ENCODE measurements at places on chromosomes 12 and 14.

- DNase-seq = no peak
Measured at GRCh38 chr12:54027442-54027786, 826 bp upstream of the HOXC6 start.

GRCh38 chr12:110282300-110282860 lies 1.3 kb downstream of the ATP2A2 start:
- no peak for DNase-seq

GRCh38 chr12:28870839-28871440 lies 278.1 kb upstream of the FAR2 start:
- DNase-seq = no peak

- DNase-seq = no peak
Measured at GRCh38 chr14:85359505-85359904, 170.4 kb upstream of the FLRT2 start.

DNA sequence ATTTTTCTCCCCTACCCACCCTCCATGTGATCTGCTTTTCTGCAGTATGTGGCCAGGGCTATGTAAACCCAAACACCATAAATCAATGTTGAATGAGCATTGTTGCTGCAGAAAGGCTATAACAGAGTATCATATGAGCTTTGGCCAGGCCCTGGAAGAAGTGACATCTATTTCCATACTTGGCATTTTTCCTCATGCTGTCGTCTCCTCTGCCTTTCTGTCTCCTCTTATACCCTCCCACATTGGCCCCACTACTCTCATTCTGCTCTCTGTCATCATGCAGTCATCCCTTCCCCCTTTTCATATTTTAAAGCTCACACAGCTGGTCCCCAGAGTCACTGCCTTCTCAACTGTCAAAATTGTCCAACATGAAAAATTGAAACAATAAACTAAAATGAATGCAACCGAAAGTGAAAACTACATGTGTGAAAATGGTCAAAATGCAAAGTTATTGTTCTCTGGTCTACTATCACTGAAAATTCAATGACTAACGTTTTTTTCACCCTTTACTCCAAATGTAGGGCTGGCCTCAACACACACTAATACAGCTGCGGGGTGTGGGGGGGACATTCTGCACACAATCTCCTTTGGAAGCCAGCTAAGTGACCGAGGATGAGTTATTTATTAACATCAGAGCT lies 290.7 kb upstream of the TMPO start:
- no peak for DNase-seq

DNA sequence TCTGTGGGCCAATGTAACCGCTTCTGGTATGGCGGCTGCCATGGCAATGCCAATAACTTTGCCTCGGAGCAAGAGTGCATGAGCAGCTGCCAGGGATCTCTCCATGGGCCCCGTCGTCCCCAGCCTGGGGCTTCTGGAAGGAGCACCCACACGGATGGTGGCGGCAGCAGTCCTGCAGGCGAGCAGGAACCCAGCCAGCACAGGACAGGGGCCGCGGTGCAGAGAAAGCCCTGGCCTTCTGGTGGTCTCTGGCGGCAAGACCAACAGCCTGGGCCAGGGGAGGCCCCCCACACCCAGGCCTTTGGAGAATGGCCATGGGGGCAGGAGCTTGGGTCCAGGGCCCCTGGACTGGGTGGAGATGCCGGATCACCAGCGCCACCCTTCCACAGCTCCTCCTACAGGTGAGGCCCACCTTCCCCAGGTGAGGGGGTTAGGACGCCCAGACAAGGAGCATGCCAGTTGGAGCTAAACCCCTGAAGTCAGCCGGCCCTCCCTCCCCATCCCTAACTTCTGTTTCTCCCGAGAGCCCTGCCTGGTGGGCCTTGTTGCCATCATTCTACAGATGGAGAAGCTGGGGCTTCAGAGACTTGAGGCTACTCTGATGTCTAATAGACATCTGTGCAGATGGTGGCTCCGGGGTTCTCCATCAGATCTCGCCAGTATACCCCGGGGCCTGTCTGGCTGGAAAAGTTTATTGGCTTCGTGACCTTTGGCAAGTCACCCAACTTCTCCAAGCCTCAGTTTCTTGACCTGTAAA lies 25.3 kb downstream of the PAPLN start:
- no peak for DNase-seq

DNA sequence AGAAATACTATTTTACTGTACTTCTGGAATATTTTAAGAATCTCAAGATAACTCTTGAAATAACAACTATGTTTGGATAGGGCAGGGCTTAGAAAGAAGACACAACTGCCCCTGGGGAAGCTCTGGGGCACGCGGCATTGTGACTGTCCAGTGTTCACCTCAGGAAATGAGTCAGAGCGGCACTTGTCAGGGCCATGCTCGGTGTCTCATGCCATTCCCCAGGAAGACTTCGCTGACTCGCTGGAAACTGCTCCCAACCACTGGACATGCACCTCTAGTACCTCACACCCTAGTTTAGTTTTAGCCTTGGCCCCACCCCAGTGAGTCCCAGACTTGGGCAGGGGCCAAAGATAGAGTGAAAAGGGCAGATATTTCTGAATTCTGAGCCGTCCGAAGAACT lies 192.0 kb downstream of the TTC7B start:
- no peak for DNase-seq

DNA sequence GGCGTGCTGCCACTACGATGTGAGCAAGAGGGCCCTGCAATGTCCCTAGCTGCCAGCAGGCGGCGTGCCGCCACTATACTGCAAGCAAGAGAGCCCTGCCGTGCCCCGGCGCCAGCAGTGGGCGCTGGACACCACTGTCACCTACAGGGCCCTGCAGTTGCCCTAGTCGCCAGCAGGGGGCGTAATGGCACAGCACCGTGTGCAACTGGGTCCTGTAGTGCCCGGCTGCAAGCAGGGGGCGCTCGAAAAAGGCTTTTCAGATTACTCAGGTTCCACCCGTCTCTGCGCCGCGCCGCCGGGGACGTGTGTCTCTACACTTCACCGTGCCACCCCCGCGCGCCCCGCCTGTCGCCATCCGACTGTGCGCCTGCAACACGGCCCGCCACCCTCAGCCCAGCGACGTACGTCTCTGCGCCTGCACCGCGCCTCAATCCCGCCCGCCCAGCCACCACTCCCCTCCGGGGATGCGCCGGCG lies 1356.9 kb downstream of the TMEM121 start:
- DNase-seq = peak; percentile 53

DNA sequence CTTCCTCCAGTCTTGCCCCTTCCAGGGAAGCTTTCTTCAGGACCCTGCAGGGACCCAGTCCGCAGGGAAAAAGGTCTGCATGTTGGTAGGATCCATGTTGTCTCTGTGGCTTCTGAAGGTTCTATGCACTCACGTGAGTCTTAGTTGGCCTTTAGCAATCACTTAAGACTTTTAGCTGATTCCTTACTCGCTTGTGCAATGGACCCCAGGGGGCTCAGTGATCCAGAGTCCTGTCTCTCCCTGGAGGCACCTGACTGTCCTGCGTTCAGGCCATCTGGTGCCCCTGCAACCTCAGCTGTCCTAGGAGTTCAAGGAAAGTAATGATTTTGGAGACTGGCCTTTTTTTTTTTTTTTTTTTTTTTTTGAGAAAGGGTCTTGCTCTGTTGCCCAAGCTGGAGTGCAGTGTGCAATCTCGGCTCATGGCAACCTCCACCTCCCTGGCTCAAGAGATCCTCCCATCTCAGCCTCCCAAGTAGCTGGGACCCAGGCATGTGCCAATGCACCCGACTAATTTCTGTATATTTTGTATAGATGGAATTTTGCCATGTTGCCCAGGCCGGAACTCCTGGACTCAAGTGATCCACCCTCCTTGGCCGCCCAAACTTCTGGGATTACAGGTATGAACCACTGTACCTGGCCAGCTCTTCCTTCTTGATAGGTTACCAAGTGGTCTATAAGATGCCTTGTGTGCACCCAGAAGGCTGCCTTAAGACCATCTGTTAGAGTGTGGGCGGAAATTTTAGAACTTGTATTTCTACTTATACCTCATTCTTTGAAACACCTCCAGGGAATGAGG lies 4.6 kb downstream of the IFI27L2 start:
- no peak for DNase-seq

DNA sequence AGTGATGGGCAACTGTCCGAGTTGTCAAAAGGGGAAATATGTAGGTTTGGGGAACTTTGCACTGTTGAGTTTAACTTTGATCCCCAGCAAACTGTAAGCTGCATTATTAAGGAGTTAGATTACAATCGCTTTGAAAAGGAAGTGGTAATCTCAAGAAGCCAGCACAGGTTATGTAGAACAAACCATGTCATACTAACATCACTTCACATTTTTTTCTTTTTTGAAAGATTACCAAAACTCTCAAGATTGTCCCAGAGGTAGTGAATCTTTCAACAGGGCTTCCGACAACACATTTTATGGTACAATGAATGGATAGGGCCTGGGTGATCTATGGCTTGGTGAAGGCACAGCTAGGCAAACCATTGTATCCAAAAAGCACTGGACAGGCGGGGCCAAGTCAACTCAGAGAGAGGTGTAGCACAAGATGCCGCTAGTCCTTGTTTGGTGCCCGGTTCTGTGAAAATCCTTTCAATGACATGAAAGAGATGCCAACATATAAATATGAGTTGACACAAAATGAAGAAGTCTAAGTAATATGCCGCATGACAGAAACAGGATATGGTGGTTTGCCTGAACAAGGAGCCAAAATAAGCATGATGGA lies 24.3 kb upstream of the PARP11 start:
- DNase-seq = no peak

- DNase-seq = no peak
Measured at GRCh38 chr14:90645842-90646443, 170.3 kb downstream of the TTC7B start.

DNA sequence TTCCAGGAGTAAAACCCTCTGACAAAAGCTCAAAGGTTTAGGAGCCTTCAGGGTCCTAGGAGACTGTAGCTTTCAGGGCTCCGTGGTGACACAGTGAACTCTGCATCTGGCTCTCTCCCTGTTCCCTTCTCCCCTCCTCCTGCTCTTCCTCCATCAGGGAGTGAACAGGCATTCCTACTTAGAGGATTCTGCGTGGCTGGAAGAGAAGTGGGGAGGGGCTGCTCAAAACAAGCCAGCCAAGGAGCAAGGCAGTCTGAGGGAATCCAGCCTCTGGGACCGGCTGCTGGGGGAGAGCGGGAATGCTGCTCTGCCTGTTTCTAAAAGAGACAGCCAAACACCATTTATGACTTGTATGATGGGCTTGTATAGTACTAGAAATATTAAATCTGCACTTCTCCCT lies 49.5 kb downstream of the RBMS2 start:
- no peak for DNase-seq

- no peak for DNase-seq
Measured at GRCh38 chr14:65312859-65313258, 99.7 kb upstream of the FUT8 start.

GRCh38 chr12:69688471-69689427 lies 10.4 kb downstream of the BEST3 start:
- DNase-seq = peak; percentile 6

DNA sequence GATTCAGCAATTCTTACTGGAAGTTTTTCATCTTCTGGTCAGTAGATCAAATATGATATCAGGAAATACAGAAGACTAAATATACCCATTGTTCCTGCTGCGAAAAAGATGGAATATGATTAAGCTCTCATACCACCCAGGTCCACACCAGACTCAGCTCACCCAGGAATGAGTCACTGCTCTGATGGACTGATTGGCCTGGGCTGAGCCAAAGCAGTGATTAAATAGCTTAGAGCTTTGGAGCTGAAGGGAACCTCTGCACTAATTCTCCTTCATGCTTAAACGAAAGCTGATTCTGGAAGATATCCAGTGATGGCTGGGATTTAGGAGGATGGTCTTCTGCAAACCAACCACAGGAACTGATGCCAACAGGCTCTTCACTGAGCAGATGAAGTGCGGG lies 62.0 kb upstream of the SYT1 start:
- DNase-seq = no peak

- DNase-seq = no peak
Measured at GRCh38 chr14:54191846-54192245, 205.0 kb upstream of the CDKN3 start.

GRCh38 chr12:46260124-46260912 lies 8.5 kb downstream of the SLC38A1 start:
- no peak for DNase-seq

DNA sequence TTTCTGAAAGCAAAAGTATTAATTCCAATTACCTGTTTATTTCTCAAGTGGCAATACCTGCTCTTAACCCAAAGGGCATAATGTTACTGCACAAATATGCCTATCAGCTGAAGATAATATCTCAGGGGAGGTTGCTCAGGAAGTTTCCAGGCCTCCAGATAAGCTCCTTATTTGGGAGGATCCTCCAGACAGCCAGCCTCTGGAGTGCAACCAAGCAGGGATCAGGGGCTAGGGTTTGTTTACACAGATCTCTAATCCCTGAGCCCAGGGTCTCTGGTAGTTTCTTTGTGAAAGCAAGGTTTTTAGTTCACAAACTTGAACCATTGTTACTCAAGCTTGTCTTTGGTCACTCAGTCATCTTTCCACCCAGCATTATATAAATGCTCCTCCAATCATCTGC lies 124.4 kb downstream of the SLC38A4 start:
- DNase-seq = no peak

DNA sequence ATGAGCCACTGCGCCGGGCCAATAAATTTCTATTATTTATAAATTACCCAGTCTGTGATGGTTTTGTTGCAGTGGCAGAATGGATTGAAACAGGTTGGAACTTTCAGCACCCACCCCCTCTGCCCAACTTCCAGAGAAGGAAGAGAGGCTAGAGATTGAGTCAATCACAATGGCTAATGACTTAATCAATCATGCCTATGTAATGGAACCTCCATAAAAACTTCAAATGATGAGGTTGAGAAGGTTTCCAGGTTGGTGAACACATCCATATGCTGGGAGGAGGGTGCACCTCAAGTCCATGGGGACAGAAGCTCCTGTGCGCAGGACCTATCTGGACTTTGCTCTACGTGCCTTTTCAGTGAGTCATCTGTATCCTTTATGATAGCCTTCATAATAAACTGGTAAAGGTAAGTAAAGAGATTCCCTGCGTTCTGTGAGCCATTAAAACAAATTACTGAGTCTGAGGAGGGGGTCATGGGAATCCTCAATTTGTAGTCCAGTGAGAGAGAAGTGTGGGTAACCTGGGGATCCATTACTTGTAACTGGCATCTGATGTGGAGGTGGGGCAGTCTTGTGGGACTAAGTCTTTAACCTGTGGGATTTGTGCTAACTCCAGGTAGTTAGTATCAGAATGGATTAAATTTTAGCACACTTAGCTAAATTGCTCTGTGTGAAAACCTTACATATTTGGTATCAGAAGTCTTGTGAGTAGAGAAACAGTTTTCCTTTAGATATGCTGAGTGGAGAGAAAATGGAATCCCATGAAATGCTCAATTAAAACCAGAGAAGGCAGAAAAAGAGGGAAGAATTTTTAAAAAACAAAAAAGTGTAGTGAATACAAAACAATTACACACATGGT lies 11.7 kb upstream of the NGDN start:
- no peak for DNase-seq

DNA sequence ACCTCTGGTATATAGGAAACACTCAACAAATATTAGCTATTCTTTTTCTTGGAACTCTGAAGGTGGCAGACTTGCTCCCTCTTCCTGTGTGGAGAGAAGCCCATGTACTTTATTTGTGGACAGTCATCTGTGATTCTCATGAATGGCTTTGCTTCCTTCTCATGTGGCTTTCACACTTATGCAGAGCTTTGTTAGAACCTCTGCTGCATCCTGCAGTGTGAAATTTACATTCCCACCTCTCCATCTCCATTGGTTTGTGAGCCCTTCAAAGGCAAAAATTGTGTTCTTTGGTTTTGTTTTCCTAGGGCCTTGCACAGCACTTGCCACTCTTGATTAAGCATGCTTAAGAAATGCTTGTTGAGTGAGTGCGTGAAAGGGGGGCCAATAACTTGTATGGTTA lies 51.9 kb downstream of the BICD1 start:
- DNase-seq = no peak

- DNase-seq = peak; percentile 27
Measured at GRCh38 chr14:100486025-100486828, 101.0 kb downstream of the BEGAIN start.

GRCh38 chr14:45868863-45869262 lies 615.9 kb upstream of the MIS18BP1 start:
- DNase-seq = no peak
